ENCODE measurements at places on chromosomes 4 and X.

GRCh38 chr4:87409420-87409939 is 12.9 kb upstream of the NUDT9 start:
- DNase-seq: no peak

DNA sequence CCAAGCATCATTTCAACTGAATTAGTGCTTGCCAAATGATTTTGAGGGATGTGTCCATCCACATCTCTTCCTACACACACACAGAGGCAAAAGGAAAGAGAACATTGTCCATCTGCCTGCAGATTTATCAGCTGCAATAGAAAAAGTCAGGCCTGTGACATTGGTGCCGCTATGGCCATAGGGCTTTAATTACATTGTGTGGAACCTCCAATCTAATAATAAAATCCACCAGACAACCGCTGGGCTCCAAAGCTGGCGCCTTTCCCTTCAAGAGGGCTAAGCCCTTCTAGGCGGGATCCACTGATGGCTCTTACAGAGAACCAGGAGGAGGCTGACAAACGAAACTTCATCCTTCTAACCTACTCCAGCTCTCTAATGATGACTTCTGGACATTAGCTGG is 60.6 kb downstream of the PHOX2B start:
- no peak for DNase-seq

GRCh38 chr4:120209706-120210105 is 143.1 kb upstream of the MAD2L1 start:
- DNase-seq: no peak

DNA sequence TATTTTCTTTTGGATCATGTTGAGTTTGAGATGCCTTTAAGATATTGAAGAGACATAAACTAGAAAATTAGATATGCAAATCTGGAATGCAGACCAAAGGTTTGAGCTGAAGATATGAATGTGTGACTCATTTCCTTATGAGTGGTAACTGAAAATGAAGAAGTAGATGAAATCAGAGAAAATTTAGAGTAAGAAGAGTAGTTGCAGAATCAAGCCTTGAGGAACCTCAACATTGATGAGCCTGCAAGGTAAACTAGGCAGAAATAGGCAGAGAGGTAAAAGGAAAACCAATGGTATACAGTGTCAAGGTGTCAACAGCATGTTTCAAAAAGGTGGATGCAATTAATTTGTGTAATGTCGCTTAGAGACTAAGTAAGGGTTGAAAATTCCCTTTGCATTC is 142.8 kb downstream of the MOSPD2 start:
- DNase-seq: no peak

GRCh38 chr4:3255611-3256186 is 6.7 kb downstream of the MSANTD1 start:
- no peak for DNase-seq

- no peak for DNase-seq
These were observed 1.8 kb downstream of the DKK2 start for GRCh38 chr4:107034091-107034995.

DNA sequence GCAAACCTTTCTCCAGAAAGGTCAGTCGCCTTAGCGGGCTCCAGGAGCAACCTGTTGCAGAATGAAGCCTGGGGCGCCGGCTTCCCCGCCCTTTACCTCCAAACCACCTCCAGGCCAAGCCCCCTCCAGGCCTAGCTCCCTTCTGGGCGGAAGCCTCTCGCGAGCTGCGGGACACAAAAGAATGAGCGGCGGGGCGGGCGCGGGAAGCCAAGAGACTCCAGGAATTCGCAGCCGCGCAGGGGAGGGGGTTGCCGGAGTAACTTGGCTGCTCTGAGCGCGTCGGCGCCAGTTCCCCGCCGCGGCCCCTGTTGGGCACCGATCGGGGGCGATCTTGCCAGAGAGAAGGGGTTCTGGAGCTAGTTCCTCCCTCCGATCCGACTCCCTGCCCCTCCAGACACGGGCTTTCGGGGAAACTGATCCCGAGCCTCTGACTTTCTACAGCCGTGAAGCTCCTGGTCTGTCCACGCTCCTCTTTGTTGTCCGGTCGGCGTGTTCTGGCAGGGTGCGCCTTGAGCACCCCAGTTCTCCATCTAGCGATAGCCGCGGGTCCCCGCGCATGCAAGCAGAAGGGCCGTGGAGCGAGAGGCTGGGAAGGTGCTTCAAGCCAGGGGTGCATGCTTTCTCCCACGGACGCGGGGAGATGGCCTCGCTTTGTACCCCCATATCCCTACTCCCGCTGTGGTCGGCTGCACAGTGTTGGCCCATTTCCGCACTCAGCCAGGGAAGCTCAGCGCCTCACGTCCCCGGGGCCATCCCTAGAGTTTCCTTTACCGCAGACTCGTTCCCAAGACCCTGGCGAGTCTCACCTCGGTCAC is 1.2 kb downstream of the PROM1 start:
- no peak for DNase-seq

DNA sequence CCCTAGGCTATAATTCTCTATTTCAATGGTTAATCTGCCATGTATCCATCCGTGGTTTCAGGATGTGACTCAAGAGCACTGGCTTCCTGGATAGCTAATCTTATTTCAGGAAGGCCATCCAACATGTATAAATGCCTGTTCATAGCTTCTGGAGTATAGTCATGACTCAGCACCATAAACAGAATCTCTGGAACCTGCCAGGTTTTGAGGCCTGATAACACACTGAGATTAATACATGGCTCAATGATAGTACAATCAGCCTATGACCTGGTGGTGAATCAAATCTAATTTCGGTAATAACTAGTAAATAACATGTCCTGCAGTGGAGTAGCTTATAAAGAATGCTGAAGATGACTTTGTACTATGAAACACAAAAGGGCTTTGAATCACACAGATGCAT is 5.7 kb upstream of the IL13RA2 start:
- no peak for DNase-seq

DNA sequence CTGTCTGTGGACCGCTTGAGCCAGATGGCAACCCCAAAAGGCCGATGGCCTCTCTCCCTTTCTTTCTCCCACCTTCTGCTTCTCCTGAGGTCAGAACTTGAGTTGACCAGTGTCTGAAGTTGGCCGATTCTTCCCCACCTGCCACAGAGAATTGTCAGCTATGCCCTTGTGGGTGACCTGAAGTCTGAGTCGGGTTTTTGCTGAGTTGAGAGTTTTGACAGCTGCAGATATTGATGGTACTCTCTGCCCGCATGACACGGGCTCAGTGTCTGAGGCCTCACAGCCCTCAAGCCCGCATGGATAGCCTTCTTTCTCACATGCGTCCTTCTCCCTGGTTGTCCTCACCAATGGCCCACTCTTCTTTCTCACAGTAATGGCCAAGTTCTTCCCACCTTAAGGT is 111.0 kb downstream of the EFNB1 start:
- DNase-seq: no peak

DNA sequence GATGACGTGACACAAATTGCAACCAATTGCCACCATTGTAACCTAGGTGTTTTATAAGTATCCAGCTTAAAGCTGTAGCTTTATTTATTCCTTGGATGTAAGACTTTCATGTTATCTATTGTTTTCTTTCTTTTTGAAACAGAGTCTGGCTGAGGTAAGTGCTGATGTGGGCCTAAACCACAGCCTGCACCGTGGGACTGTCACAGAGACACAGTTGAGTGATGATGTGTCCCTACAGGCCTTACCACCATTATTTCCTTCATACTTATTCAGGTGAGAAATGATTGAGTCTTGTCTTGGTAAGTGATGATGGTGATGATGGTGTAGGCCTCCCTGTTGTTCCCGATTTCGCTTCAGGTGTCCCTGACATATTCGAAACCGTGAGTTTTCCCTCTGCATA is 8.3 kb downstream of the ATXN3L start:
- no peak for DNase-seq

DNA sequence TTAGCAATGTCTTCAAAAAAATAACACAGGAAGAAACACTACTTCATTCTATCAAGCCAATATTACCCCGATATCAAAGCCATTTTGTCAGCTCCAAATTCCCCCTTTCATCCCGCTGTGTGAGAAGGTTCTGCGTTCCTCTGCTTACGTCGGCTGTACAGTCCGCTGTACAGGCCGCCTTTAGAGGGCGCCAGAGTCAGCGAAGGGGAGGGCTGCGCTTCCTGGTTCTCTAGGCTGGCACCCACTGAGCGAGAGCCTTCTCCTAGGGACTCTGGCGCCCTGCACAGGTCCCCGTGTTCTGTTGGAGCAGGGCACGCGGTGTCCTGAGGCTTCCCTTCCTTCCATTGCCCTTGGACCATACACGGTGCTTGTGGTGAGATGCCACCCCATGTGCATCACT is 25.3 kb upstream of the CT45A1 start:
- DNase-seq: no peak

GRCh38 chrX:78109458-78109857 is 5.4 kb downstream of the PGK1 start:
- no peak for DNase-seq

GRCh38 chr4:127018381-127018780 is 614.4 kb upstream of the INTU start:
- DNase-seq: no peak

- DNase-seq: no peak
These were observed 23.6 kb upstream of the GRSF1 start for GRCh38 chr4:70863099-70863790.

DNA sequence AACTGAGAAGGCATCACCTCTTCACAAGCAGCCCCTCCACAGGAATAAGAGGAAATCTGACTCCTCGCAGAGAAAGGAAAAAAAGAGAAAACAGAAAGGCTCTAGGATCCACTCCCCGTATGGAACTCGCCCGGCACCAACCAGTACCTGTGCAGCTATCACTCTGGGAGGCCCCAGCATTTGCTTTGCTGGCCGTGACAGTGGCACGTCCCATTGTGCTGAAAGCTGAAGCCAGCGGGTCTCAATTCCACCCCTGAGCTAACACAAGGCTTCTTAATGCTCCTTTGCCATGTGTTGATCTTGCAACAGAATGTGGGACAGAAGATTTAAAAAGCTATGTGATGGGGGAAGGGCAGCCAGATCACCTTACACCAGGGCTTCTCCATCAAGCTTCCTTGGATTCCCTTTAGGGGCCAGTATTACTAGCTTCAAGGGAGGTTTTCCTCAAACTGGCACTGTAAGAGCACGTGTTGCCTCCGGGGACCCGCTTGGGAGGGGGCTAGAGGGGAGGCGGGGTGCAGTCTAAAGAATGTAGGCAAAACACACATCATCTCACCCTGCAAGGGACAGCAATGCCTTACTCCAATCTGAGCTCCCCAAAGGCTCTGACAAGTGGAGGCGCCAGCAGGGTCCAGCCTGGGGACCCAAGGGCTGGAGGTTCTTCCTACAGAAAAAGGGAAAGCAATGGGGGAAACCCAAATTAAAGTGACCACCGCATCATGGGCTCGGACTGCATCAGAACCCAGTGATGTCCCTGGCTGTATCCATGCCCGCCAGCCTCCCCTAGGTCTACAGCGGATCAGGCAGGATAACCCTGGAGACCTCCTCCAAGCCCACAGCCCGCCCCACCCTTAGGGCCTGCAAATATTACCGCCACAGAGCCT is 1.2 kb downstream of the USP46 start:
- DNase-seq: no peak

DNA sequence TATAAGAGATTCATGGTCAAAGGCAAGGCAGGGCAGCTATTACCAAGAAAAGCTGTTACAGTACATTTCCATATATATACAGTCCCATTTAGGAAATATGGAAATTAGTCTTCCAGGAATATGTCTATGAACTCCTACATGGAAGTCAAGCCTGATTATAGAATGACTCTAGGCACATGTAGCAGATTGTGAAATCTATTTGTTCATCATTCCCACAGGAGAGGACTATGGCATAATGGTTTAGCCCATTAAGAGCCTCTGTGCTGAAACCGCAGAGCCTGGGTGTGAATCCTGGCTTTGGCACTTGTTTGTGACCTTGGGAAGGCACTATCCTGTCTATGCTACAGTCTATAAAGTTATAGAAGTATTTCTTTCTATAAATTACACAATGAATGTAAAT is 764.8 kb downstream of the RAPGEF2 start:
- DNase-seq: no peak

GRCh38 chr4:164753873-164754488 is at the start of gene SMIM31:
TSS of gene SMIM31 (plus strand) at chr4:164754131. CDS start at chr4:164770444, 16,313 bp downstream.
- no peak for DNase-seq

DNA sequence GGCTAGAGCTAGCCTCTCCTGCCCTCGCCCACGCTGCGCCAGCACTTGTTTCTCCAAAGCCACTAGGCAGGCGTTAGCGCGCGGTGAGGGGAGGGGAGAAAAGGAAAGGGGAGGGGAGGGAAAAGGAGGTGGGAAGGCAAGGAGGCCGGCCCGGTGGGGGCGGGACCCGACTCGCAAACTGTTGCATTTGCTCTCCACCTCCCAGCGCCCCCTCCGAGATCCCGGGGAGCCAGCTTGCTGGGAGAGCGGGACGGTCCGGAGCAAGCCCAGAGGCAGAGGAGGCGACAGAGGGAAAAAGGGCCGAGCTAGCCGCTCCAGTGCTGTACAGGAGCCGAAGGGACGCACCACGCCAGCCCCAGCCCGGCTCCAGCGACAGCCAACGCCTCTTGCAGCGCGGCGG is at the start of gene AR:
Gene AR, plus strand, starts transcription at position 204 of the 400 bp plus-strand sequence. CDS start 1,126 bp downstream, outside the sequence.
- no peak for DNase-seq

GRCh38 chr4:126738926-126739325 is 893.8 kb upstream of the INTU start:
- DNase-seq: no peak

DNA sequence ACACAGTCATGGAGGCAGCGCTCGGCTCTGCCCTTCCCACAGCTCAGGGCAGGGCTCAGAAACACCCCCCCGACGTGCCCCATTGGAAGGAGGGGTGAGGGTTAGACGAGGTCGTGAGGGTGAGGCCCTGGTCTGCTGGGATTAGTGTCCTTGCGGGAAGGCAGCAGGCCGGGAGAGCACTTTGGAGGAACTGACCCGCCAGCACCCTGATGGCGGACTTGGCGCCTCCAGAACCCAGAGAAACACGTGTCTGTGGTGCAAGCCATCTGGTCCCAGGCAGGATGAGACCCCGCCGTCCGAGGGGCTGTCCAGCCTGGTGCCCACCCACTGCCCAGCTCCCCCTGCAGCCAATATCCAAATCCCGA is 26.3 kb downstream of the TACC3 start:
- no peak for DNase-seq

- no peak for DNase-seq
These were observed 1100.2 kb upstream of the INTU start for GRCh38 chr4:126532527-126532926.

GRCh38 chr4:2363056-2363721 is 55.3 kb downstream of the ZFYVE28 start:
- DNase-seq: no peak

DNA sequence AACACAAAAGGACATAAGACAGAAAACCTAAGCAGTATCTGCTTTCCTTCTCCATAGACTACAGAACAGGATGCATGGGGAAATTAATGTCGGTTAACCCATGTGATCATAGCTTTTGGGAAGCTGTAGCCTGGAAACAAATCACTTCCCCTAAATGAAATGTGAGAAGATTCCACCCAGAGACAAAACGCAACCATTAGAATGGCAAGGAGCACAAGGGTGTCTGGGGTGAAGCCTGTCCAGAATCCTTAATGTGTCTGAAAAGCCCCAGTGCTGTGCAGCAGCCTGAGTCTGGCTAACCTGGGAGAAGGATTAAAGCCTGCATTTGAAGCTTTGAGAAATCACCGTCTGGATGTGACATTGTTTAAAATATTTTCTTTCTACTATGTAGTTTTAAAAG is 213.3 kb downstream of the ANKRD50 start:
- DNase-seq: no peak

- no peak for DNase-seq
These were observed 37.8 kb downstream of the INTS12 start for GRCh38 chr4:105670684-105671083.

GRCh38 chr4:67106861-67107460 is 438.3 kb downstream of the CENPC start:
- DNase-seq: no peak

- no peak for DNase-seq
These were observed 1173.5 kb downstream of the RPA4 start for GRCh38 chrX:98057176-98057575.
